Skin of body (tissue), 3 donors: ENCODE measurements at places on chromosomes 1 and 21. TPM values are rescaled to one million over a fixed set of nuclear protein-coding genes. Genes with fewer than 3 reads are reported as not detected.

APCS gene
- not detected for total RNA-seq

DNA sequence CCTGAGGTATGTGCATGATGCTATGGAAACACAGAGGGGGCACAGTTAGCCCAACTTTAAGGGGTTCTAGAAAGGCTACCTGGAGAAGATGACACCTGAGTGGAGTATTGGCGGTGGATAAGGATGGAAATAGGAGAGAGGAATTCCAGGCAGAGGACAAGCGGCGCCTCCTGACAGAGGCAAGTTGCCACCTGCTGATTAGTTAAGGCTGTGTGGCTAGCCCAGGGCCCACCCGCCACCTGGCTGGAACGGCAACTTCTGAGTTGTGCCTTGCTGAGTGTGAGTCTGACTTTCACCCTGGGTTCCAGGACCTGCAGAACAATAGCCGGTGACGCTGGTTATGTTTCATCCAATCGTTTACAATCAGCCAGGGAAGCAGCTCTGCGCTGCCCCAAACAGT, 126.9 kb upstream of the LMO4 start:
- DNase-seq = no peak

GRCh38 chr1:173333581-173333980, 126.5 kb upstream of the TNFSF4 start:
- DNase-seq = no peak

GRCh38 chr1:24477309-24477708, 25.3 kb upstream of the RCAN3 start:
- DNase-seq = no peak

- no peak for DNase-seq
Observed at GRCh38 chr1:229643996-229644745, 18.1 kb downstream of the URB2 start.

GRCh38 chr1:107870696-107871095, 94.3 kb downstream of the VAV3 start:
- peak; percentile 76 for DNase-seq

DNA sequence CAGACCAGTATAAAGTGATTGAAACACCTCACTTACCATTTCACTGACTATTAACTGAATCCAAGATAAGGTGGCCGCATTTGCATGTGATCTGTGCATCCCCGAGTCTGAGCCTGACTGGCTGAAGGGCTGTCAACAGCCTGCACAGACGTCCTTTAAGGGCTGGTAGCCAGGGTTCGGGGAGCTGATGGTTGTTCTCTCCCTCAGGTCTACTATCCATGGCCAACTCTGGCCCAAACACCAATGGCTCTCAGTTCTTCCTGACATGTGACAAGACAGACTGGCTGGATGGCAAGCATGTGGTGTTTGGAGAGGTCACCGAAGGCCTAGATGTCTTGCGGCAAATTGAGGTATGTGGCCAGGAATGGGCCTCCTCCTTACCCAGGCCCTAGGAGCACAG, 14.0 kb downstream of the PPIE start:
- DNase-seq = no peak

GRCh38 chr1:36358514-36359084, 27.1 kb downstream of the STK40 start:
- DNase-seq = no peak

GRCh38 chr1:179547021-179547535, 28.7 kb downstream of the NPHS2 start:
- no peak for DNase-seq

DNA sequence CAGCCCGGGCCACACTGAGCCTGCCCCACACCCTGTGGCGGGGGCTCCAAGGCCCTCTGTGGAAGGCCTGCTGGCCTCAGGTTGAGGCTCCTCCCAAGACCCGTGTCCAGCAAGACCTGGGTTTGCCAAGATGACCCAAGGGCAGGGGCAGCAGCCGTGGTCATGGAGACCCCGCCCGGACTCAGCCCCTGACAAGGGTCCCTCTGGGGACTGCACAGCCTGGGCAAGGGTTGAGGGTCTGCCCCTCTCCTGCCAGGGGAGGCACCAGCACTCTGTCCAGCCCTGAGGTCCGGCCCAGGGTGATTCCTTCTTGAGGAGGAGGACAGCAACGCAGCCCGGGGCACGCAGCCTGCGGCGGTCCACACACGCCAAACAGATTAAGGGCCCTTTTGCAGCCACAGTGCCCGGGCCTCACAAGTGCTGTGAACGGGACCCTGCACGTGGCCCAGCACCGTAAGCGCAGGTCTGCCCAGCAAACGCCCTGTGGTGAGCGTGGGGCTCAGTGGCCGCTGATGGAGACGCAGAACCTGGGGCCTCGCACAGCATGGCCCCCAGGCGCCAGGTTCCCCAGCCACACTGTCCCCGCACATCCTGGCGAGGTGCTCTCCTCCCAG, 3.4 kb downstream of the SPATC1L start:
- DNase-seq = no peak

- DNase-seq = no peak
Observed at GRCh38 chr1:19488136-19488535, 2.8 kb upstream of the CAPZB start.

- no peak for DNase-seq
Observed at GRCh38 chr1:69320757-69321211, 246.9 kb upstream of the LRRC7 start.

DNA sequence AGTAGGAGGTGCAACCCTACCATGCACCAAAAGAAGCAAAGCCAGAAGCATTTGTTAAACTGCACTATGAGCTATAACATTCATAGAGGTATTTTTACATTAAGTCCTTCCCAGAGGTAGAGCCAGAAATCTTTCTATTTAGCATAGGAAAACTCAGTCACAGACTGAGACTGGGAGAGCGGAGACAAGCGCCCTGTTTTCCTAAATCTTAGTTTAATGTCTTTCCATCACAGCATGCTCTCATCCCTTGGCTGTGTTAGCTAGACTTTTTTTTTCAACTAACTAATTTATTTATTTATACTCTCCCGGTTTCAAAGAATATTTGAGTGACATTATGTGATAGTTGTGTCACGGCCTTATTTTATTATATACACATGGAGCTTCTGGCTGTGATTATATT, 304.1 kb downstream of the LMX1A start:
- no peak for DNase-seq
